ENCODE measurements at places on chromosomes 1 and 21.

DNA sequence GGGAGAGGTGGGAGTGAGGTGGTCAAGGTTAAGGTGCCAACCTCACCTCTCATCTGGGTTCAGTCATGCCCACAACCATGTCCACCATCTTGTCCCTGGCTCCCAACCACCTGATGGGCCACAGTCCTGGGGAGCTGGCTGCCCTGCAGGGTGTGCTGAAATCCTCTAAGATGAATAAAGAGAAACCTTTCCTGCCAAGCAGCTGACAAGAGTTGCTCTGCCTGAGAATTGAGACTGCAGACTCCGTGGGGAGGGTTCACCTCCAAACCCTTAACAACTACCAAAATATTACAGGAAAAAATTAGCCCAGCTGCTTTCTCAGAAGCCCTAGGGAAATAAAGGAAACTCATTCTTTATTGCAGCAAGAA, 15.2 kb upstream of the FGR start:
- no peak for DNase-seq

DNA sequence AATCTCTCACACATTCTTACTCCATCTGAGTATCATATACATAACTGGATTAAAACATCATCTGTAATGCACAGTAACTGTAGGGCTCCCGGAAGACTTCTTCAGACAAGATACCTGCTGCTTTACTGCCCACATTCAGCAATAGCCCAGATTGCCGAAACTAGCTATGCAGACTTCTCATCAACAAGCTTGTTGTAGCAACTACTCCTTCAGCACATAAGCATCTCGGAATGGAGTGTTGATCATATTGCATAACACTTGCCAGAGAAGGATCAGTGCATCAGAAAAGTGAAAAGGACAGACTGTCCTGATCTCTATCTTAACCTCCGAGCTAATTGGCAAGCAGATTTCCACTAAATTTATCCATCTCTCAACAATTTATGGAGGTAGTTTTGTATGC, 354.6 kb upstream of the C1orf87 start:
- no peak for DNase-seq

DNA sequence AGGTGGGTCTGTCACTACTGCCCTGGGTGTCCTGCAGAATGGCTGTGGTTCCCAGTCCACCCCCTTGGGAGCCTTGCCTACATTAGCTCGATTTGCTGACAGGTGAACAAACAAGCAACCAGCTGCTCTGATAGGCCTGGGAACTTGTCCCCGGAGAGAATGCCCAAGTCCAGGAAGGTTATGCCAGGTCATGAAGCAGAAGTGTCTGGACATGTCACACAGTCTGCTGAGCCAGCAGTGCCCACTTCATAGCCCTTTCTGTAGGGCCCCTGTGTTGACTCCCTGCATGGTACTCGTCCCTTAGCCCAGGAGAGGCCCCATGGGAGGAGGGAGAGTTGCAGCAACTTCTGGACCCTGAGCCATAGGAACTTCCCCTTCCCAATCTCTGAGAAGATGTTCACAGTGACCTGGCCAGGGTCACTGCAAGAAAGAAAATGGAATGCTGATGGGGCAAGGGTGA, 31.0 kb downstream of the UCK2 start:
- DNase-seq = no peak

DNA sequence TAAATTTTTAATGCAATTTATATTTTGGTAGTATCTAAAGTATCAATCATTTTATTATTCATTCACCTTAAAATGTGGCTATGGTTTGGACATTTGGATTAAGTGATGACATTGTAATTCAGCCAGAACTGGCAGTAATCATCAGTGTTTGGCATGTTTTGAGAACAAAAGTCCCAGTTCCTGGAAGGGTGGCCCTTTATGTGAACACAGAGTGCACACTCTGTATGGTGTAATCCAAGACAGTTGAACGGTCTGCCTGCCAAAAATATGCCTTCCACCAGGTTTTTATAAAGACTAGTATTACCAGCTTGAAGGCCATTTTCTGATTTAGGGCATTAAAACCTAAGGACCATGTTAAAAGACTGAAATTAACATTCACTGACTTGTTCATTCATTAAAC, 448.7 kb downstream of the LTN1 start:
- DNase-seq = no peak

- no peak for DNase-seq
Measured at GRCh38 chr21:33849834-33850233, 65.8 kb downstream of the ATP5PO start.

GRCh38 chr1:226649780-226650179, 89.3 kb downstream of the ITPKB start:
- no peak for DNase-seq

- DNase-seq = peak; percentile 39
Measured at GRCh38 chr1:147664206-147664605, 6.1 kb downstream of the ACP6 start.

- DNase-seq = no peak
Measured at GRCh38 chr1:175783126-175783722, 39.8 kb upstream of the TNR start.

DNA sequence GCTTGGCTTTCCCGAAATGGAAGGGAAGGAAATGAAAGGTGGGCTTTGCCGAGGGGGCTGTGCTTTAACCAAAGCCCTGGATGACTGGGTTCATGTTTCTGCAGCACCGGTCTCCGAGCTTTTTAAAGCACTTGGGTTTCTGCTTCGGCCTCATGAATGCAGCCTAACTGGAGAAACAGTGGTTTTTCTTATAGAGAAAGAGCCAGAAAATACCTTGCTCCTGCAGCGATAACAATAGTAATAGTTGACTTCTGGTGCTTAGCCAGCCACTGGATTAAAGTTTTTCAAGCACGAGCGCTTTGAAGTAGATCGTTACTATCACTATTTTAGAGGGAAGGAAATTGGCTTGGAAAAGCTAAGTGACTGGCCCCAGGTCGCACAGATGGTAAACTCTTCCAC, 500 bp upstream of the DOCK7 start:
- DNase-seq = no peak

DNA sequence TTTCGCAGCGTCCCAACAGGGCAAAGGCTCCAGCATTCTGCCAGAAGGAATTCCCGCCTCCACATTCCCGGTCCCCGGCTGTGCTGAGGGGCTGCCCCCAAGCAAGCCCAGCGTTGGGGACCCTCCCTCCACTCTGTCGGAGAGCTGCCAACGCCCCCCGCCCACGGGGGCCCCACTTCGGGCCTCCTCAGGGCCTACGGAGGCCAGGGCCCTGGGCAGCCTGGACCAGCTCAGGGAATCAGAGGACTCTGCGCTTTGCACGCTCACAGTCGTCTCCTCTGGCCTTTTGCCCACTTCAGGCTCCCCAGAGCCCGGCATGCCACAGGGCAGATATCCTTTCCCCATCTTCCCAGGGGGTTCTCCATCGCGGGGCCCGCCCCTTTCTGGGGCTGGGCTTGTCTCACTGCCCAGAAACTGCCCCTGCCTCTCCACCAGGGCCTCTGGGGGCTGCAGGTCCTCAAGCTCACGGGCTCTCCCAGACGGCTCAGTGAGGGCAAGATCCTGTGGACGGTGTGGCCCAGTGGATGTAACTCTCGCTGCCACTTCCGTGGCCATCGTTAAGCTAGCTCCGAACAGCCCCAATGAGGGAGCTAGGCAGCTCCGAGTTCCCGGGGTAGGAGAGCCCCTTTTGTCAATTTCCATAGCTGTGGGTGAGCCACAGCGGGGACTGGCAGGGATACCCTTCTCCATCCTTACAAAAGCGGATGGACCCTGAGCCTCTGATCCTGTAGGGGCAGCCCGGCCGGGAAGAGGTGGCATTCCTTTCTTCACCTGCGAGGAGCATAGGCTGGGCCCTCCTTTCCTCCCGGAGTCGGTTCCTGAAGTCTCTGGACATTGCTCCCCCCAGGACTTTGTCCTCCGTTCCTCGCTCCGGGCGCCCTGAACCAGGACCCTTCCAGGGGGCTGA, 2.8 kb downstream of the ITPKB start:
- DNase-seq = peak; percentile 25

GRCh38 chr21:44710294-44710665, 1.1 kb downstream of the TSPEAR start:
- no peak for DNase-seq

- no peak for DNase-seq
Measured at GRCh38 chr1:169110236-169110635, 3.7 kb downstream of the ATP1B1 start.

GRCh38 chr1:85041793-85042192, 6.5 kb downstream of the MCOLN3 start:
- no peak for DNase-seq

DNA sequence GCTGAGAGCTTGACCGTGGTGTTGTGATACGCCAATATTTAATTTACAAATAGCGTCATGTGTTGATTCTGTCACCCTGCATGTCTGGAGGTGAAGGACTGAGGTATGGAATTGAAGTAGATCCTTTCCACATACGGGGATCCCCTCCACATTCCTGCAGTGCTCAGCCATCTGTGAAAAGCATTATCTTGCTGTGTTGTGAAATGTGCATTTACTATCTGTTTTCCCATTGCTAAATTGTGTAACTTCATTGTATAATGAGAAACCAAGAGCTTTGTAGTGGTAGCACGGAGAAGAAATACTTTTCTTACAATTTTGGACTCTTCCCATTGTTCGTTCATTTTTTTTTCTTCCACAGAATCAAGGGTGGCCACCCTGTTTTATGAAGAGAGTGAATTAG, 577.3 kb upstream of the ZP4 start:
- DNase-seq = no peak

GRCh38 chr1:157968946-157969345, 24.5 kb upstream of the KIRREL1 start:
- peak; percentile 87 for DNase-seq

DNA sequence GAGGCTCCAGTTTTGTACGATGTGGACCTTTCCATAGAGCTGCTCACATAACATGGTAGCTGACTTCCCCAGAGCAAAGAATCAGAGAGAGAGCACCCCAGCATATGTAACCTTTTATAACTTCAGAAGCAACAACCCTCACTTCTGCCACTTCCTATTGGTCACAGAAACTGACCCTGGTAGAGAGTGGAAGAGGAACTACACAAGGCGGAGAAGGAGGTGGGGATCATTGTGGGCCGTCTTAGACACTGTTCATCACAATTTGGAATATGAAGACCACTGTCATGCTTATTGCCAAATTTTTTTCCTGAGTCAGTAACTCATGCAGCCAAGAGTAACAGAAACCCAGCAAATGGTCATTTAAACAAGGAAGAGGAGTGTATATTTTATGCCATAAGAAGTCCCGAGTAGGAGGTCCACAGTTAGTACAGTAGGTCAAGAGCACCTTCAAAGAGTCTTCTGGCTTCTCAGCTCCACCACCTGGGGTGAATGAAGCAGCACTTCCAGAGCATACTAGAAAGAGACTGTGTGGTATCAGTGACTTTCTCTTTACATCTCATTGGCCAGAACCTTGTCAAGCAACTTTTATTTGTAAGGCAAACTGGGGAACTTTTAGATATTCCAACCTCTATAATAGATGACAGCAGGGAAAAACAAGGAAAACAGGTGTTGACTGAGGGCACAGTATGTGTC, 71.8 kb downstream of the ODF2L start:
- no peak for DNase-seq

- DNase-seq = no peak
Measured at GRCh38 chr1:237878406-237878805, 12.3 kb downstream of the ZP4 start.

- DNase-seq = no peak
Measured at GRCh38 chr1:230836347-230836746, 32.0 kb downstream of the C1orf198 start.

- DNase-seq = no peak
Measured at GRCh38 chr1:174569240-174569639, 121.5 kb downstream of the GPR52 start.

DNA sequence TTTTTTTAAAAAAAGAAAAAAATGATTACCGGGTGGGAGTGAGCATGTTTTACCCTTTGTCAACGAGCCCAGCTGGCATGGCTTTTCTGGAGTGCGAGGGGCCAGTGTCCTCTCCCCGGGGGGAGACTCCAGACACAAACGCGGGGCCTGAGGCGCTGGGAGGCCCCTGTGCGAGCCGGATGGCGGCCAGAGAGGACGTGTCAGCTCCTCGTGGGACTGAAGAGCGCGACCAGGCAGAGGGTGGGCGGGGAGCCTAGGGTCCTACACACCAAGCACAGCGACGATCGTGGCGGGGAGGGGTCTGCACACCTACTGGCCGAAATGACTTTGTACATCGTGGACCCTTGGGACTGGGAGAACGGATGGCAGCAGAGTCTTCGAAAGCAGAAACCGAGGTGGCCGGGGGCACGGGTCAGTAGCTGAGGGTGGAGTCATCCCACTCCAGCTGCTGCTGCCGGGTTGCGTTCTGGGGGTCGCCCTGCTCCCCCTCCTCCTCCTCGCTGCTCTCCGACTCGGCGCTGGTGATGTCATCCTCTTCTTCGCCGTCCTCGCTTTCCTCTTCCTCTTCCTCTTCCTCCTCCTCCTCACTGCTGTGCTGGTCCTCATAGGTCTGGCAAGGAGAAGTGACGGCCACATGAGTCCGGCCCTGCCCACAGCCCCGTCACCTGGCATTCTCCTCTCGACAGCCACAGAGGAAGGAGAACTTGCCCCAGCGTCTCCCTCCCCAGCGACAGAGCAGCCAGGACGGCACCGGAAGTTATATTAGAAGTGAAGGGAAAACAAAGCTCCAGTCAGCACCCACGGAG, 78.8 kb downstream of the PIK3CD start:
- DNase-seq = no peak

GRCh38 chr1:111142356-111142975, 2.4 kb downstream of the CEPT1 start:
- no peak for DNase-seq

DNA sequence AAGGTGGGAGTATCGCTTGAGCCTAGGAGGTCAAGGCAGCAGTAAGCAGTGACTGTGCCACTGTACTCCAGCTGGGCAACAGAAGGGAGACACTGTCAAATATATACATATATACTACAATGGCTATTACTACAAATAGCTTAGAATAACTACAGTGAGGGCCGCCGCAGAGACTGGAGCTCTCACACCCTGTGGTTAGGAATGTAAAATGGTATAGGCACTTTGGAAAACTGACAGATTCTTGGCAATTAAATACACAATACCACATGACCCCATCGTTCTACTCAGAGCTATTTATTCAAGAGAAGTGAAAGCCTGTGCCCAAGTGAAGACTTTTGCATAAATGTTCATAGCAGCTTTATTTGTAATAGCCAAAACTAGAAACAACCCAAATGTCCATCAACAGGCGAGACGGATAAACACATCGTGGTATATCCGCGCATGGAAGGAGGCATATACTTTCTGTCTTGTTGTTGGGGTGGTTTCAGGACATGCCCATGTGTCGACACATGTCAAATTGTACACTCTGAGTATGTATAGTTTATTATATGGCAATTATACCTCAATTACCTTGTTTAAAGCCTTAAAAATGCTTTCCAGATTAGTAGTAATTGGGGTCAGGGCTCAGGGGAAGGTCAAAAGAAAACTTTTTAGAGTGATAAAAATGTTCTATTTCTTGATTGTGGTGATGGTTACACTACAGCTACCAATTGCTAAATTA, 123.4 kb downstream of the RIPK4 start:
- DNase-seq = peak; percentile 16
